Ovary (tissue), 10 donors: ENCODE measurements at places on chromosomes 13 and 19.
A peak's percentile ranks its signal among the peaks of the same experiment; 100 is the strongest.

DNA sequence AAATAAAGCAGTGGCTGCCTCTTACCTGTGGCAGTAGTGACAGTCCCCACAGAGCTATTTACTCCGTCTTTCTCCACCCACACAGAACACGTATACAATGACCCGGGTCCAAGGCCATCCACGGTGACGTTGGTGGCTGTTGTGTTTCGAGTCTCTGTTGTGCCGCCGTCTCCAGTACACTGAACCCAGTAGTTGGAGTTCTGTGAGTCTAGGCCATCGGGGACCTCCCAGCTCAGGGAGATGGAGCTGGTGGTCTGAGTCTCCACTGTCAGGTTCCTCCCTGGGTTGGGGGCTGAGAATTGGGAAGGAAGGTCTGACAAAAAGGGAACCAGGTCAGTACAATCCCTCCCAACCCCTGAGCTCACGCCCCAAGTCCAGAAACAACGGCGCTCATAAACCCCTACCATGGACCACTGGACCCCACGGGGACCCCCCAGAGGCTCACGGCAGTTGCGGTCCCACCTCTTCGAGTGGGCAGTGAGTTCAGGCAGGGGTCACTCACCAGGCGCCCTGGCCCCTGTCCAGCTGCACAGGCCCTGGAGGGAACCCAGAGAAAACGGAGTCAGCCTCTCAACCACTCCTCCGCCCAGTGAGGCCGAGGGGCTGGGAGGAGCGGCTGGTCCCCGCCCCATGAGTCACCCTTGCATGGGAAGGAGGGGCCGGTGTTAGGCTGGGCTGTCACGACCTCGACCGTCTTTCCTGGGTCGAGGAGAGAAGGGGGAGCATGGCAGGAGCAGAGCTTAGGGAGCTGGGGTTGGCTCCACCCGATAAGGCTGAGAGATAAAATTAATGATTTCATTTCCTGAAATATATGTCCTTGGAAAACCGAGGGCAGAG, 2.4 kb downstream of the PTPRH start:
- DNase-seq: peak; percentile 68

- DNase-seq: no peak
Observed at GRCh38 chr19:31985001-31985605, 360.3 kb upstream of the ZNF507 start.

GRCh38 chr13:80126389-80127068, 214.4 kb downstream of the SPRY2 start:
- DNase-seq: no peak

DNA sequence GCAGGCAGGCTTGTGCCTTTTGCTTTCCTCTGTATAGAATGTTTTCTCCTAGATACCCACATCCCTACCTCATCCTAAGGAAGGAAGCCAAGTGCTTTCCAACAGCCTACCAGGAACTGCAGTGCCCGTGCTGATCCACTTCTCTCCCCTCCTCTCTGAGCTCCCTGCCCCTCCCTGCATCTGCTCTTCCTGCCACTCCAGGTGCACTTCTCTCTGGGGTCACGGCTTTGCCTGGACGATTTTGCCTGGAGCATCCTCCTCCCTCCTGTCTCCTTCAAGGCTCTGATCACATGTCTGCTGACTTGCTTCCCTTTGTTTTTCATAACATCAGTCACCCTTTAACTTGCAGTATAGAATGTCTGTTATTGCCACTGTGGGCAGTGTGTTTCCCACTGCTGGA, 34.7 kb upstream of the IRS2 start:
- no peak for DNase-seq

GRCh38 chr19:29878973-29879654, 62.9 kb upstream of the URI1 start:
- no peak for DNase-seq

- DNase-seq: no peak
Observed at GRCh38 chr13:28438598-28439334, 56.2 kb downstream of the FLT1 start.

GRCh38 chr19:5447700-5448311, 7.4 kb upstream of the ZNRF4 start:
- DNase-seq: no peak

DNA sequence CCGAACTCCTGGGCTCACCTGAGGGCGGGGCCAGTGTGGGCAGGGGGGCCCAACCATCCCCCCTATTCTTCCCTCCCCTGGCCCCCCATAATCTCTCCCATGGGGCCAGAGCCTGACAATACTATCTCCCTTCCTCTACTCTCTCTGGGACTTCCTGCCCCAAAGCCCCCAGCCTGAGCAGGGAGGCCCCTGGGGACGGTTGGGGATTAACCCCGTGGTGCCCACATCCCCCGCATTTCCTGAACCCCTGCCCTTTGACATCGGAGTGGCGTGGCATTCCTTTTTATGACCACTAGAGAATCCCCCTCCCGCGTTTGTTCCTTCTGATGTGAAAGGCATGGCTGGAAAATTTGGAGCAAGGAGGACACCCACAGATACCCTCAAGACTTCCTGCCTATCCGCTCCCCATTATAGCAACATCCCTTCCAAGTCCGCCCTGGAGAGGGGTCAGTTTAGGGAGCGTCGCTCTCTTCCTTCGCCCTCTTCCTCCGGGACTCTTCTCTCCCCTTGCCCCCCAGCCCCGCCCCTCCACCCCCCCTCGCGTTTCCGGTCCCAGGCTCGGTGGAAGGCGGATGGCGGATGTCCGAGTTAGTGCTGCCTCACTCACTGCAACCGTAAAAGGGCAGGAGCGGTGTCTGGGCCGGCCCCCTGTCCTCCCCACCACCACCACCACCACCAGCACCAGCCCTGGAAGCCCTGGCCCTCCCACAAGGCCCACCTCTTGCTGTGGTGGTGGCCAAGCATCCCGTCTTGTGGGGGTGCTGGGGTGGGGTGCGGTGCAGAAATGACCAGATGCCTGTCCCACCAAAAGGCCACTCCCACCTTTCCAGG, 1.8 kb downstream of the VASP start:
- peak; percentile 80 for DNase-seq
